ENCODE measurements at places on chromosomes 1 and 21. TPM values are rescaled to one million over a fixed set of nuclear protein-coding genes. Genes with fewer than 3 reads are reported as not detected.
A peak's percentile ranks its signal among the peaks of the same experiment; 100 is the strongest.

- no peak for DNase-seq
Observed at GRCh38 chr1:57788313-57788712, 364.5 kb upstream of the DAB1 start.

DRAXIN gene
- polyA plus RNA-seq: 2.7 TPM

DNA sequence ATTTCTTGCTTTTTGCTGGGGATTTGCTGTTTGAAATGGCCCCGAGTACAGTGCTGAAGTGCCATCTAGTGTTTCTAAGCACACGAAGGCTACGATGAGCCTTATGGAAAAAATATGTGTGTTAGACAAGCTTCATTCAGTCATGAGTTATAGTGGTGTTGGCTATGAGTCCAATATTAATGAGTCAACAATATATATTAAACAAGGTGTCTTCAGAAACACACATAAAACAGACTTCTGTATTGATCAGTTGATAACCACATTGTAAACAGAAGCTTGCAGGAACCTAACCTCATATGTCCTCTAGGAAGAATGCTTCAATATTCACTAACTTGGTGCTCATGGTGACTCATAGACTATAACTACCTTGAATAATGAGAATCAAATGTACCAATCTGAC is 1.7 kb upstream of the GJB5 start:
- DNase-seq: no peak

- peak; percentile 45 for DNase-seq
Observed at GRCh38 chr1:9028921-9029705, 2.9 kb upstream of the SLC2A7 start.

- DNase-seq: no peak
Observed at GRCh38 chr1:196466166-196466565, 142.1 kb downstream of the KCNT2 start.
